Stimulated activated CD4-positive, alpha-beta T cell treated with anti-CD3 and anti-CD28 coated beads, Interleukin-15, amount 100 ng/mL, for 48 hours (primary cell): ENCODE measurements at places on chromosomes 6 and 20.

GRCh38 chr6:53768636-53769035 is 26.2 kb upstream of the LRRC1 start:
- no peak for DNase-seq

DNA sequence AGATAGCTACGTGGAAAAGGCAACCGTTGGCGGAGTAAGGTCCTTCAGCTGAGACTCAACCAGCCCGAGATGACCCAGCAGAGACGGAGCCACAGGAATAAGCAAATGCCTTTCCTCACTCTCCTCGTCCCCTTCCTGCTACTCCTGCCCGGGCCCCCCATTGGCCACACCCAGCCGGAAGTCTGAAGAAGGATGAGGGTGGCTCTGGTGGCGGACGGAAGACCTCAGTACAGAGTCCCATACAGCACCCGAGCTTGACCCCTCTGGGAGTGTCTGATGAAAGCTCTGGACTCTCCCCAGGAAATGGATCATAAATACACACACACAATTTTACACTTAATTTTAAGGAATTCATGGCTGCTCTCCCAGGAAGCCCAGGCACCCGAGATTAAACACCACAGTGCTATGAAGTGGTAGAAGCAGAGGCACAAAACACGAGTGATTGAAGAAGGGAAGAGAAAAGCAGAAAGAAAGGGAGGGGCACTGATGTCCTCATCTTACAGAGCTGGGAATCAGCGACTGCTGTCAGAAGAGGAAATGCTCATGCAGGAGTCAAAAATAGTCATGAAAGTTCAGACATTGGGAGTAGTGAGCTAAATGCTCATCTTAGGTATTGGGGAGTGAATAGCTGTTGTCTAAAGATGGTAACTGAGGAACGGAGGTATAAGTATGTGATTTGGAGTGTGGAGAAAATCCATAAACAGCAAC is 125.6 kb downstream of the BANF2 start:
- DNase-seq: no peak

GRCh38 chr6:41940759-41941279 is 789 bp downstream of the CCND3 start:
- no peak for DNase-seq

DNA sequence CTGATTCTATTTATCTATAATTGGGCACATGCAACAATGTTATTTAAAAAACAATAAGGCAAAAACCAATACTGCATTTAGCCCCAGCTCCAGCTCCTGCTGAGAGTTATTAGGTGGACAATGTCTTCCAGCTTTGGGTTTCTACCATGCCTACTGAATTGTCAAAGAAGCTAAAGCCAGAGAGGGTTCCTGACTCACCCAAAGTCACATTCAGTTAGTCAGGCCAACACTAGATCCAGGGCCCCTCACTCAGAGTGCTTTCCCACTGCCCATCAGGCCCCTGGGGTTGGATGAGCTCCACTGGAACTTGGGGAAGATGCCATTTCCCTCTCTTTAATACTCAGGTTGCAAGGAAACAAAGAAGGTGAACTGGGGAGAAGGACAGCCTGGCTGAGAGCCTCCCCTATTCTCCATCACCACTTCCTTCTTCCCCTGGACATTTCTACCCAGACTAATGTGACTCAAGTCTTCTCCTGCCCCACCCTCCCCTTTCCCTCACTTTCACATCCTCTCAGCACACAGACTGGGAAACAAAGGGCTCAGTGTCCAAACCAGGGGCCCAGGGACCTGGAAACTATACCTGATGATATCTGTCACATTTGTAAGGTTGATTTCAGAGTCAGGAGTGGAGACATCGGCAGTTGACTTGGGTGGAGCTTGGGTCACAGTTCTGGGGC is 6.0 kb downstream of the TREM1 start:
- no peak for DNase-seq

GRCh38 chr6:3368685-3369084 is 88.2 kb downstream of the SLC22A23 start:
- no peak for DNase-seq

- no peak for DNase-seq
Measured at GRCh38 chr20:18087054-18087453, 29.3 kb upstream of the OVOL2 start.

DNA sequence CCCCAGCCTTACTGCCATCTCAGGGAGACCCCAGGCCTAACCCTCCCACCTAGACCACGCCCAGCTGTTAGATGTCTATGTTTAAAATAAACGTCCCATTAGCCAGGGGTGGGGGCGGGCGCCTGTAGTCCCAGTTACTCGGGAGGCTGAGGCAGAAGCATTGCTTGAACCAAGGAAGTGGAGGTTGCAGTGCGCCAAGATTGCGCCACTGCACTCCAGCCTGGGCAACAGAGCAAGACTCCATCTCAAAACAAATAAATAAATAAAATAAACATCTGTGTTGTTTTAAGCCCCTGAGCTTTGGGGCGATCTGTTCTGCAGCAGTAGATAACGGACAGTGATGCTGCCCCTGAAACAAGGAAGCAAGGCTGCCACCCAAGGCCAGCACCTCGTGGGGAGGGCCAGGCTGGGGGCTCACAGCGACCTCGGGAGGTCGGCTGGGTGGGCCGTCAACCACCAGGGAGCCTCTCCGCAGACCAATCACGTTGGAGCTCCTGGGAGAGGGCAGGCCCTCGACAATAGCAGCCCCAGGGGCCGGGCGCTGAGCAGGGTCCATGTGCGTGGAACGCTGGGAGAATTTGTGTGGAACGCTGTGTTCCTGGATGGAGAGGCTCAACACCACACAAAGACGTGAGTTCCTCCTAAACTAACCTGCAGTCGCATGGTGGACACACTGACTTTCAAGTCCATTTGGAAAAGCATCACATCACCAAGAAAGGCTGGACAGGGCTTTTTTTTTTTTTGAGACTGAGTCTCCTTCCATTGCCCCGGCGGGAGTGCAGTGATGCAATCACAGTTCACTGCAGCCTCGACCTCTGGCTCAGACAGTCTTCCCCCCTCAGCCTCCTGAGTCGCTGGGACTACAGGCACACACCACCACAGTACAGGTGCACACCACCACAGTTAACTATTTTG is 1.0 kb upstream of the HELZ2 start:
- no peak for DNase-seq

DNA sequence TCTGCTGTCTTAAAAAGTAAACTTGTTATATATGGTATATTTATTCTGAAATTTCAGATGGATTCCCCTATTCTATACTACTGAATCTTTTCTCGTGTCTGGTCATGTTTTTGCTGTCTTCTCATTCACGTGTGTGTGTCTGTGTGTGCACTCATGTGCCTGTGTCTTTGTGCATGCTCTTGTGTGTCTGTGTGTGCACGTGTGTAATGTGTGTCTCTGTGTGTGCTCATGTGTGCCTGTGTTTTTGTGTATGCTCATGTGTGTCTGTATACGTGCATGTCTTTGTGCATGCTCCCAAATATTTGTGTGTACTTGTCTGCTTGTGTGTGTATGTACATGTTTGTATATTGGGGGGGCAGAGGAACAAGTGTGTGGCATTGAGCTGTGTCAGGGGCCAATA is 34.0 kb downstream of the PRR18 start:
- DNase-seq: no peak

DNA sequence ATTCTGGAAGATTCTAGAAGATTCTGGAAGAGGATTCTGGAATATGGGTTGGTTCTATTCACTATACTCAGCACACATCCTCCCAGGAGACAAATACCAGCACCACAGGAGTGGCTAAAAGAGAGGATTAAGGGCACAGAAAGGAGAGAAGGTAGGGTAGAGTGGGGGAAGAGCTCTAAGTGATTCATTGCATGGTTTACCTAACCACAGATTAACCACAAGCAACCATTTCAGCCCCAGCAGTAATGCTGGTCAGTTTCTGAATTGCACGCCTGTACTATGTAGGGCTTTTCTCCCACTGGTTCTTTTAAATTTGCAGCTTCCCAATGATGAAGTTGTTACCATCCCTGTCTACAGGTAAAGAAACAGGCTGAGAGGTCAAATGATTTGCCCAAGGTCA is 192.7 kb upstream of the PMEPA1 start:
- no peak for DNase-seq

DNA sequence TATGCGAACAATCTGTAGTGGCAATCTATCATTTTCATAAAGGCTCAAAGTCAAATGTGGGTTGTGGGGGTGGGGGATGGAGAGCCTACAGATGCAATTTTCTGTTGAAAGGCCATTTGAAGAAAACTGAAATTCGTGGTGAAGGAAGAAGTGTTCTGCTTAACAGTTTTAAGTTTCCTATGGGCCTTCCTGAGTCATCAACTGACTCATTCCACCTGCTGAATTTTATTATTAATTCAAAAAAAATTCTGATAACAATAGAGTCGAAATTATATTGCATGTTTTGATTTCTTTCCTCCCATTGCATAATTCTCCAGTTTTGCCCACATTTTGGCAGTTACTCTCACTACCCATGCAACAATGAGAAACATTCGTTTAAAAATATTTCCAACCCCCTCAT is 622.3 kb upstream of the ARID1B start:
- no peak for DNase-seq

- no peak for DNase-seq
Measured at GRCh38 chr6:117976030-117976651, 69.1 kb downstream of the SLC35F1 start.

DNA sequence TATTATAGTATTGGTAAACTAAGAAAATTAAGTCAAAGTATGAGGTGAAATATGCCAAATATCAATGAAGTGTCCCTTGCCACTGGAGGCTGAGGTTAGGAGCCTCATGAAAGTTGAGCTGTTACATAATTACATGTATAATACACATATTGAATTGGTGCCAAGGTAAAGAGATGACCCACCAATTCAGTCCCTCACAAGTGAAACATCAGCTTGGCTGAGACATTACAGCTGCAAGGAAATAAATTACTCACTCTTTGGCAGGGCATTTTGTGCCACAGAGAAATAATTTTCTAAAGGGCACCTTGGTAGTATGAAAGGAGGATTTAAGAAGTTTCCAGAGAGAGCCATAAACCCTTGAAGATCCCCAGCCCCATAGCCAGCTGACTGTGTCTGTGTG is 127.4 kb downstream of the ADGRG6 start:
- no peak for DNase-seq
